Activated CD8-positive, alpha-beta memory T cell treated with anti-CD3 and anti-CD28 coated beads for 1 hour (primary cell): ENCODE measurements at places on chromosomes 3 and 15.

- no peak for DNase-seq
These were observed 36.7 kb downstream of the SRP14 start for GRCh38 chr15:40002295-40002694.

DNA sequence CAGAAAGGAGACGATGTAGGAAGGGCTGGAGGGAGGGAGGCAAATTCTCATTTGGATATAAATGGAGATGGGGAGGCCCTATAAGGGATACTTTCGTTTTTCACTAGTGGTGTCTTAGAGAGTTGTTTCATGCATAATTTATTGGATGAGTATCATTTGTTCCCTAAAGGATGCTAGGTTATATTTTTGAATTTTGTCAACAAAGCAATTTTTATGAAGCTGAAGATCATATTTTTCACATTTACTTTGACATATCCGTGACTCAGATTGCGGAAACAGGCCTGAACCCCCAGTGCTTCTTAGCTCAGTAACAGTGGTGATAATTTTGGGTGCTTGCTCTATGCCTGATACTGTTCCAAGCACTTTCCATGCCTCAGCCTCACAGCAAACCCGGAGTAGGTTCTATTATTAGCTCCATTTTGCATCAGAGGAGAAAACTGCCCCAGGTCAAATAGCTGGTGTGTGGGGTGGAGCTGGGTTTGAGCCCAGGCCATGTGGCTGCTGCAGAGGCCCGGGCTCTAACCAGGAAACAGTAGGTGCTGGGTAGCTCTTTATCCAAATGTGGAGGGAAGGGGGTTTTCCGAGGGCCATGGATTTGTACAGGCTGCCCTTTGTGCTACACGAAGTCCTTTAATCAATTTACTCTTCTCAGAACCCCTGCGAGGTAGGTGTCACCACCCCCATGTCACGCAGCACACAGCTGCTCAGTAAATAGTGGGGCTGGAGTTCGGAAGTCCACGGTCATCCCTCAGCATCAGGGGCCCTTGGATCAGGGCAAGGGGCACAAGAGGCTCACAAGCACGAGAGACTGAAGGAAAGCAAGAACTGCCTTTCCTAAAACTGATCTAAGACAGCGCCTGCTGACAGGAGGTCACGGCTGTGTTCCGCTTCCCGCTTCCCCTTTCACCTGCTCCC is 99.1 kb downstream of the SLC49A4 start:
- DNase-seq: no peak

GRCh38 chr3:143810166-143810952 is 37.9 kb downstream of the SLC9A9 start:
- no peak for DNase-seq

GRCh38 chr3:127431066-127431465 is 143.2 kb upstream of the PRR20G start:
- DNase-seq: no peak

GRCh38 chr3:59839810-59840515 is 790.1 kb upstream of the CFAP20DC start:
- no peak for DNase-seq

DNA sequence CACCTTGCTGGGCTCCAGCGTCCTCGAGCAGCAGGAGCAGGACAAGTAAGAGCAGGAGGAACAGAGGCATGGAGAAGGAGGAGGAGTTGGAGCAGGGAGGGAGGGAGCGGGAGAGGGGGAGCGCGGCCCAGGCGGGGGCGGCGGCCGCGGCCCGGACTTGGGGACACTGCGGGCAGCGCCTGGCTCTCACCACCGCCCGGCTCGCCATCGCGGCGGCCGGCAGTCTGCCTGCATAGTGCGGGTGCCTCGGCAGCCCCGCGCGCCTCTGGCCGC is 440 bp downstream of the DCBLD2 start:
- DNase-seq: no peak

DNA sequence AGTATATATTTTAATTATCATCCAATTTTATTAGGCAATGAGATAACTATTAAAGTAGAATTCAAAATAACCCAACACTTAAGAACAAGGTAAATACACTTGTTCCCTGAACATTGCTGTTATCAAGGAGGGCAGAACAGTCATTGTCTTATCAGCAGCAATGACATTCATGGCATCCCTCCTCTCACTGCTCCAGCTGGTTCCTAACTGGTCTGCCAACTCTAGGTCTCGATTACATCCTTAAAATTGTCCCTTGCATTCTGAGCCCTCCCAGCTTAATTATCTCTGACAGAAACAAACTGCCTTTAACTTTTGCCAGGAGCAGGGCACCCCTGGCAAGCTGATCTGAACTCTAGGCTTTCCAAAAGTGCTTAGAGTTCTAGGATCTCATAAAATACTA is 14.0 kb upstream of the DYNC1LI1 start:
- DNase-seq: no peak
